ENCODE measurements at places on chromosomes 7 and 10.

- DNase-seq = no peak
Observed at GRCh38 chr10:76301950-76302349, 870.5 kb downstream of the LRMDA start.

- no peak for DNase-seq
Observed at GRCh38 chr10:30155401-30155800, 96.0 kb upstream of the JCAD start.

- no peak for DNase-seq
Observed at GRCh38 chr7:24476227-24476626, 97.0 kb upstream of the PALS2 start.

DNA sequence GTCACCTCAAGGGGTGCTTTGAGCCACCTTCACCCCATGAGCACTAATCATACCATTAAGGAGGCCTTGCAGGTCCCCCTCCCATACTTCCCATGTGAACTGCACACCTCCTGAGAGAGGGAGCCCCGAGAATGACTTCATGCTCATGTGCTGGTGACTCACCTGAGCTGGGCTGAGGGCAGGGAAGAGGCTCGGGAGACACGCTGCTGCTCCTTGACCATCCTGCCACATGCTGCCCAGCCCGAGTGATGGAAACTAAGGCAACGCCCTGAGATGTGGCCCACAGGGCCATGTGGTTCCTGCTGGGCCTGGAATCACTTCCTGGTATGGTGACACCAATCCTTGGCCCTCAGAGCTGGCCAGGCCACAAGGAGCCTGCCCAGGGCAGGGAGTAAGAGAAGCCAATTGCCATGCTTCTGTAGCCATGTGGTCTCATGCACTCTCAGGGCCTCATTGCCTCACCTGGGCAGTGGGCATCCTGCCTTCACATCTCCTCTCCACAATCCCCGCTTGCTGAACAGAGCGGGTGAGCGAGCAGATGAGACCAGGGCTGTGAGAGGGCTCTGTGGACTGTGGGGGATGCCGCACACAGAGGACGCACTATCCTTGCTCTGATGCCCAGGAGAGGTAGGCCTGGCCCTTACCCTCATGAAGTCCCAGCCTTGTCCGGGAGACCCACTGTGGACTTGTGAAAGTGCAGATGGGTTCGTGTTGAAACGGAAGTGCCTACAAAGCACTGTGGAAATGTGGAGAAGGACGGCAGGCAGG is 18.3 kb upstream of the PPIF start:
- no peak for DNase-seq

- DNase-seq = no peak
Observed at GRCh38 chr7:2632733-2633537, 1.1 kb downstream of the TTYH3 start.

DNA sequence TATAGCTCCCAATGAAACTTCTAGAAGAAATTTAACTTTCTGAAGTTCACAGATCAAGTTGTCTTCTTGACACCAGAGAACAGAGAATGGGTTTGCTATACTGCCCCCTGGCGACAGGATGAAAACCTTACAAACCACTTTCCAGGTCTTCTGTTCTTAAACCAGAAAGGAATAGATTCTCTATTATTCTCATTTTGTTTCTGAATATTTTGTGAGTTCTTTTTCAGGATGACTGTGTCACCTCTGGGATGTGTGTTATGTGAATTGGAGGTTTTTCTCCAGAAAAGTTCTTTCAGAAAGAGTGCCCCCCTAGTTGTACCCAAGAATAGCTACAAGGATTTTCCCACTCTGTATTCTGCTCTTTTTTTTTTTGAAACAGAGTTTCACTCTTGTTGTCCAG is 6.3 kb downstream of the IFT22 start:
- peak; percentile 33 for DNase-seq

GRCh38 chr10:97822261-97822687 is 27.4 kb upstream of the GOLGA7B start:
- no peak for DNase-seq

GRCh38 chr10:35089611-35090161 is 455 bp downstream of the CUL2 start:
- peak; percentile 13 for DNase-seq

GRCh38 chr7:134690016-134690415 is 43.4 kb downstream of the BPGM start:
- DNase-seq = no peak

- DNase-seq = no peak
Observed at GRCh38 chr10:125510998-125511397, 172.0 kb downstream of the TEX36 start.

- DNase-seq = no peak
Observed at GRCh38 chr10:72162978-72163377, 52.8 kb upstream of the ANAPC16 start.

DNA sequence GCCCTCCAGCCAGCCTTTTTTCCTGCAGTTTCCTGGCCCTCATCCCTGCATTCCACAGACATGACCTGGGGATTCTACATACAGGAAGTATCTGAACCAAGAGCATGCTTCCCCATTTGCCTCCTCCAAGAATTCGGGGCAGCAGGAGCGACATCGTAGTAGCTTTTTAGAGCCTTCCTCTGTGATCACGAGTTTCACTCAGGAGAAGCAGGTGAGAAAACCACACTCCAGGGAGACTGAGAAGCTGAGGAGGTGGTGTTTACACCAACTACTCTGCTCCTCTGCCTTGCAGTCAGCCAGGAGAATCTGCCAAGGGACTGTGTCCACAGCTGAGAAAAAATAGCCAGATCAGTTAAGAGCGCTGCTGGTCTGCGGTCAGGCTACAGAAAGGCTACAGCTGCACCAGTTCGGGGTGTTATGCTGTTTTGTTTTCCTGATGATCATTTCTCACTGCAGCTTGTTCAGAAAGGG is 54.1 kb downstream of the HSPA12A start:
- no peak for DNase-seq

- DNase-seq = no peak
Observed at GRCh38 chr10:84844461-84844860, 516.1 kb downstream of the CCSER2 start.

GRCh38 chr7:139680676-139681462 is 96.9 kb downstream of the HIPK2 start:
- no peak for DNase-seq

DNA sequence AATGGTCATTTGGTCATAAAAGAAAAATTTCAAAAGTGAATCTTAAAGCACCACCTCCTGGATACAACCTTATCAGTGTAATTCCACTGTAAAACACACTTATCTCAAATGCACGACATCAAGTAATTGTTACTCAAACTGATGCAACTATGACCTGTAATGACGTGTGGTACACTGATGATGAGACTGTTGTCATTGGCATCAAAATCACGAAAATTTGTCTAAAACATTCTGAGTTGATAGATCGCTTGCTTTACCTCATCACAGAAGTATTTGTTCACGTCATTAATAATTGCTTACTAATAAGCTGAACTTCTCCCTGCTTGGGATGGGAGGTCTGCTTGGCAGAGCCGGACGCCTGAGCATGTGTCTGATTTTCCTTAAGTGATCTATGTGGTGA is 221.8 kb upstream of the KLF6 start:
- DNase-seq = no peak

DNA sequence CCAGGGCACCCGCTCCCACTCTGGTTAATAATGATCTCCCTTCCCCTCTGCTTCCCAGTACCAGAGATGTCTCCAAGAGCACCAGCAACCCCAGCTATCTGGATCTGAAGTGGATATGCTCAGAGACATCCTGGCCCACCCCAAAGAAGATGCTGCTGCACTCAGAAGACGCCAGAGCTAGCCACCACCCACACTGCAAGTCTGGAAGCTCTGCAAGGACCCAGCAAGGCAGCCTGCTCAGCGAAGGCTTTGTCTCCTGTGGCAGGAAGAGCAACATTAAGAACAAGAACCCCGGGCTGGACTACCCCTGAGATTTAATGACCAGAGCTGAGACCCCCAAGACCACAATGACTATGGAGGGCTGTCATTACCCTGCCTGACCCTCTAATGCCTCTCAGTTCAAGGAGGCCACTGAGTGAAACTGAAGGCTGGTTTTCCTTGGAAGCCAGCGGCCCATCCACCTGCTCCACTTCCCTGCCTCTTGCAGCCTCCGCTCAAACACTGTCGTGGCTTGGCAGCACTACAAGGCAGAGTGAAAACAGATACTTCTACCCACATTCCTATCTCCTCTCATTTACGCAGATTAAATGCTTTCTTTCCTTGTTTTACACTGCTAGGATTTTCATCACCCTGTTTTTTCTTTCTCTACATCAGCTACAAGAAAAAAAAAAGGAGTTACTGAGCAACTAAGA is 202.2 kb downstream of the SNX10 start:
- no peak for DNase-seq

GRCh38 chr10:96260014-96260413 is 11.4 kb downstream of the BLNK start:
- no peak for DNase-seq

DNA sequence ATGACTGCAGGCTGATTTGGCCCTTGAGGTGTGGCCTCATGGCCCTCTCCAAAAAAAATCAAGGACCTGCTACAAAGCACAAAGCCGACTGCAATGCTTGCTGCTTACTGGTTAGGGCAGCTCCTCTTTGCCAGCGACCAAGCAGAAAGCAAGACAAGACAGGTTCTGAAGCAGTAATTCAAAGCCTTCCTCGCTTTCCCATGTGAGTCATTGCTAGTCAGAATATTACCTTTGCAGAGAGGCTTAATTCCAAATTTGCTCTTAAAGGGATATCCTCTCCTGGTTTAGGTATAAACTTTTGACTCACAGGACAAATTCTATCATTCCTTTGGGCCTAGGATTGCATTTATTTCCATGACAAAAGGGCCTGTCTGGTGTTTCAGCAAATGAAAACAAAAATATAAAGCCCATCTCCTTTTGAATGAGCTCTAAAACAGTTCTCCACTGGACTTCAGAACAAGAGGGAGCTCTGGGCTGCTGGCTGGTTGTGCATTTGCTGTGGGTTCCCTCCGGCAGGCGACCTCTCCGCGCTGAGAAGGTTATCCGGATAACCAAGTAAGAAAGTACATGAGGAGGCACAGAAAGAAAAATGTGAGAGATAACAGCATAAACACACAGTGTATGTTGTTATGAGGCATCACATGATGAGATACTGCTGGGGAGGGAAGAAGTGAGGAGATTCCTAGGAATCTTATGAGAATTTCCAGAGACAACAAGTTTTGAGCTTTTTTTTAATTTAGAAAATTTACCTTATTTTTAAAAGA is 90.8 kb downstream of the EGFR start:
- DNase-seq = no peak

- no peak for DNase-seq
Observed at GRCh38 chr10:121378251-121378801, 219.9 kb downstream of the FGFR2 start.

DNA sequence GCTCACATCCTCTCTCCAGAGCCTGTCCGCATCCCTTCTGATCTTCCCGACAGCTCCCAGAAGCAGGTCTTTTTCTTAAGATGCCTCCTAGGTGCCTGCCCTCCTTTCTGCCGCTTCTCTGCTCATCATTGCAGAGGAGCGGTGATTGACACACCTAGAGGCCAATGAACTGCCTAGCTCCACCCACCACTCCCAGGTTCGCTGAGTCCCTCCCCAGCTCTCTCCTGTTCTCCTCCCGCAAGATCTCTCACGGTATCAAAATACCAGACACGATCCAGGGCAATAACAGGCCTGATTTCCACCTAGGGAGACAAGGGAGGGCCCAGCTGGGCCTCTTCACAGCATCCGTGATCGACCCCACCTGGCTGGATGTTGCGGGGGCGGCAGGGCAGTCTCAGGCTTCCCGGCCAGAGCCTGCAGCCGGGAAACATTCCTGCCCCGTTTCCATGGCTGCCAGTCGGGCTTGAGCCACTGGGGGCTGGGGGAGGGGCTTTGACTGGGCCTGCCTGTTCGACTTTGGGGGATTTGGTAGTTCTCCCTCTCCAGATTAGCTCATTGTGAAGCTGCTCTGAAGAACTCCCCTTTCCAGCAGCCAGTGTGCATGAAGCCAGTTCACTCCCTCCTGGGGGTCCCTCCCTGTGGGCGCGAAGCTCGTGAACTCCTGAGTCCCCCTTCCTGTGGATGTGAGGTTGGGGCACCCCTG is 373.5 kb downstream of the RPS24 start:
- peak; percentile 96 for DNase-seq

GRCh38 chr7:146635205-146636032 is 518.8 kb downstream of the CNTNAP2 start:
- DNase-seq = no peak

DNA sequence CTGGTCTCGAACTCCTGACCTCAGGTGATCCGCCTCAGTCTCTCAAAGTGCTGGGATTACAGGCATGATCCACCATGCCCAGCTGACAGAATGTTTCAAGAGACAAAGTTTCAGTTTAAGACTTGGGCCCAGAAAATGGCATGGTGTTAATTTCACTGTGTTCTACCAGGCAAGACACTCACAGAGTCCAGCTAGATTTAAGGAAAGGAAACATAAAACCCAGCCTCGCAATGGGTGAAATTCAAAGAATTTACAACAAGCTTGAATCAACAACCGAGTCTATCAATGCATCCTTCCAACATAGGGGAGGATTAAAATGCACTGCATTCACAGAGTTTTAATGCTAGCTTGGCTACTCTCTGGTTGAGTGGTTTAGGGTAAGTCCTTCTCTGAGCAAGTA is 764.0 kb downstream of the XPNPEP1 start:
- no peak for DNase-seq
